ENCODE measurements at places on chromosomes 5 and 9. TPM values are rescaled to one million over a fixed set of nuclear protein-coding genes. Genes with fewer than 3 reads are reported as not detected.

The FNBP1 gene
- 28.3 TPM for total RNA-seq

DNA sequence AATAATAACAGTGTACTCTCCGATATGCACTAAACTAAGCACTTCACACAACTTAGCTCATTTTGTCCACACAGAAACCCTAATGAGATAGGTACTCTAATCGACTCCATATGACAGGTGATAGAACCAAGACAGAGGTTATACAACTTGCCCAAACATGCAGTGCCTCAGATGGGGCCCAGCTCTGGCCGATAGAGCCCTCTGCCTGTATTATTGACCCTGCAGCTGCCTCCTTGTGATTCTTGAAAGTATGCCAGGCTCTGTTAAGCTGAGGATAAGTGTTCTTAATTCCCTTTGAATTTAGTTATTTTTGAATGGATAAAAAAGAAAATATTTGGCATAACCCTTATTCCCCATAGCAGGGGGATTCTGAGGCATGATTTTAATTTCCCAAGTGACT, 78.5 kb downstream of the HMHB1 start:
- H3K4me1 ChIP-seq: peaks cover 2% of the 10 kb centered on the region
- no peak for DNase-seq
- H3K4me3 ChIP-seq: no peak overlapping the region
- no peaks in the 10 kb centered on the region for H3K36me3 ChIP-seq

The SOX30 gene
- total RNA-seq: not detected

DNA sequence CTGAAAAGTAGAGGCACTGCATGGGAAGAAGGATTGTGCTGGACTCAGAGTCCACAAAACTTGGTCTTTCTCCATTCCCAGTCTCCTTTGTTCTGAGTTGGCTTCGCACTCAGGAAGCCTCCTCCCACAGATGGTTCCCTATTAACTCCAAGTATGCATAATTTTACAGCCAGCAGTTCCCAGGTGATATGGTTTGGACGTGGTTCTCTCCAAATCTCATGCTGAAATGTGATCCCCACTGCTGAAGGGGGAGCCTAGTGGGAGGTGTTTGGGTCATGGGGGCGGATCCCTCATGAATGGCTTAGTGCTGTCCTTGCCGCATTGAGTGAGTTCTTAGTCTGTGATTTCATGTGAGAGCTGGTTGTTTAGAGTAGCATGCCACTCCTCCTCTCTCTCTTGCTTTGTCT, 86.6 kb downstream of the FEM1C start:
- H3K36me3 ChIP-seq: no peaks in the 10 kb centered on the region
- H3K4me3 ChIP-seq: no peak overlapping the region
- no peaks in the 10 kb centered on the region for H3K27me3 ChIP-seq

The NCS1 gene
- 10.3 TPM for total RNA-seq

Data from ovary (tissue), 10 donors.